ENCODE measurements at places on chromosomes 16 and 17. TPM values are rescaled to one million over a fixed set of nuclear protein-coding genes. Genes with fewer than 3 reads are reported as not detected.

GRCh38 chr17:7056386-7056785 lies 12.5 kb upstream of the SLC16A11 start:
- no peak for DNase-seq

ZNF469 gene
- 3.0 TPM for total RNA-seq

DNA sequence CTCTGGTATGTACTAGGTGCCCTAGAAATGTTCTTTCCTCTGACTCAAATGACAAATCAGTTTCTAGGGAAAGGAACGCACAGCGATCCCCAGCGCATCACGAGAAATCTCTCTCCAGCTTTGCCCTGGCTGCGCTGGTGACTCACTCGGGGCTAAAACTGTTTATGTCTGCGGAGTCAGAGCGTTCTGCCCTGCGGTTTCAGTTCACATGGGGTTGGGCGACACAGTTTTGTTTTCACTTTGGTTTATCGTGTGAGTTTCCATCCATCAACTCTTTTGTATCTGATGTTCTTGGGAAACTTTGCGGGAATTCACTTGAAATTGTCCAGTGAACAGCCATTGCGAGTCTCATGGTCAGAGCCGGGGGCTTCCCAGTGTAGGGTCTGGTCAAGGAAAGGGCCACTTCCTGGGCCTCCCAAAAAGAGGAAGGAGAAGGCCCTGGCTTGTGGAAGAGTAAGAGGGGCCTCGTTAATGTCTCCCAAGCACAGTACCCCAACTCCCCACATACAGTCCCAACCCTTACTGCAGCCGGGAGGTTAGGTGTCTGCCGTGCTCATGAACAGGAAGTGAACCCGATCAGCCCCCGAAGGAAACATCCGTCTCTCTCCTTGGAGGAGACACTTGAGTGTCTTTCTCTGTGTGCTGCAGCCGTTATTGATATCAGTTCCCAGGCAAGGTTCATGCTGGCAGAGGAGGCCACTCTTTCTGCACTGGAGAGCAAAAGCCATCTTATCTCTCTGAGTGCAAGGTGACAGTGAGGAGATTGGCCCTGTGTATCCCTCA lies 643.2 kb downstream of the WWOX start:
- peak; percentile 26 for DNase-seq

GRCh38 chr17:76657505-76658241 lies 14.1 kb upstream of the ST6GALNAC1 start:
- no peak for DNase-seq

CCDC200 gene
- total RNA-seq: not detected

SLC5A10 gene
- not detected for total RNA-seq

PPP1R27 gene
- not detected for total RNA-seq

DNA sequence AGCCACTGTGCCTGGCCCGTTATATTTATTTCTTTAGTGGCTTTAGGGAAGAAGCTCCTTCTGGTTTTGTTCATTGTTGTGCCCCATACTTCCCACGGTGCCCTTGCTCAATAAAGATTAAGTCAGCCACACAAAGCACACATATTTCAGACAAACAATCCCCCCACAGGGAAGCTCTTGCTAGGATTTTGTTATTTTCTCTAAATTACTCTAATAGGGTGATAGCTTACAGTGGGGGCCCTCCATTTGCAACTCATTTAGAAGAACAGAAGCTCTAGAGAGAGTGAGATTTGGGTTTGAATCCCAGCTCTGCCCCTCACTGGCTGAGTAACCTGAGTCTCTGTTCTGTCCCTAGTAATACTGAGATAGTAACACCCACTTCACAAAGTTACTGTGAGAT lies 499.9 kb downstream of the GRIN2A start:
- DNase-seq: no peak

DNA sequence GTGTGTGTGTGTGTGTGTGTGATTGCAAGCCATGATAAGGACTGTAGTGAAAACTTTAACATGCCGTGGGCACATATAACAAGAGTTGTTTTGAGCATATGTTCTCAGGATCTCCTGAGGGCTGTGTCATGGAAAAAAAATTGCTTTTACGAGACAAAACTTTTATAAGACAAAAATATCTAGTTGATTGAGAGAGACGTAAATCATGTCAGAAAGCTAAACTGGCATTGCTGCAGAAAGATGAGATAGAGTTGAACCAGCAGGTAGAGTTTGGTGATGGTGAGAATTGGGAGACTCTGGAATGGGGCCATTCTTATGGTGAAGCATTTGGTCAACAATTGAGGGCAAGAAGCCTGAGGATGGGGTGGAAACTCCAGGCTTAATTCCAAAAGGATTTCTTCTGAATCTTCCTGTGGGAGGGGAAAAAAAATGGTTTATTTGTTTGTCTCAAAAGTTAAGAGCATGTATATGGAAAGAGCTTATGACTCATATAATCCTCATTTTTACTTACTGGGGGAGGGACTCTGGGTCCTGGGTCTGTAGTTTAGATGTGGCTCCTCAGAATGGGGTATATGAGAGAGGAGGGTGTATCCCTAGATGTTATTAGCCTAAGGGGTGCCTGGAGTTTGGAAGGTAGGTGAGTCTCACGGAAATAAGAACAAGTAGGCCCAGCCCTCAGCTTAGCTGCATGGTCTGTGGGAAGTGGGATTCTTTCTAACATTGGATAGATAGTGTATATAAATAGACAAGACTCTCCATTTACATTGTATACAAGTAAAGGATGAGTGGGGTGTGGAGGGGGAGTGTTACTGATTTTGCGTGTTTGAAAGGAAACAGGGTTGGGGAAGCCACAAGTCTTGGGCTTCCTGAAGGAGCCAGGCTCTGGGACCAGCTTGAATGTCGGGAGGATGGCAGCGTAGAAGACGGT lies 7.1 kb downstream of the MINK1 start:
- no peak for DNase-seq

KRTAP16-1 gene
- not detected for total RNA-seq

DNA sequence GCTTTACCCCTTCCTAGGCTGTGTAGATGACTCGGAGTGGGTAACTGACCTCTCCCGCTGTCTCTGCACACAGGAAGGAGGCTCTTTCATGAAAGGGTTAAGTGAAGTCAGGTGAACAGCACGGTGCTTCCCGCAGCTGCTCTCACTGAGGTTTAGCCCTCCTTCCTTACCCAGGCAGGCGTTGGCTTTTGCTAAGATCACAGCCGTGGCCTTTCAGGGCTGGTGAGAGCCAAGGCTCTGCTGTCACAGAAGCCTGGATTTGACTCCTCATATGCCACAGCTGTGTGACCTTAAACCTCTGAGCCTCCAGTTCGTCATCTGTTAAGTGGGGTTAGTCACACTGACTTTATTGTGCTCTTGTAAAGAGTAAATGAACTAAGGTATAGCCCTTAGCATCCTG lies 90.9 kb upstream of the PLCG2 start:
- DNase-seq: no peak

PABPN1L gene
- total RNA-seq: not detected

- DNase-seq: no peak
Measured at GRCh38 chr16:89730610-89731234, 9.4 kb downstream of the ZNF276 start.

CA5A gene
- not detected for total RNA-seq

RNF43 gene
- 0.53 TPM for total RNA-seq

DNA sequence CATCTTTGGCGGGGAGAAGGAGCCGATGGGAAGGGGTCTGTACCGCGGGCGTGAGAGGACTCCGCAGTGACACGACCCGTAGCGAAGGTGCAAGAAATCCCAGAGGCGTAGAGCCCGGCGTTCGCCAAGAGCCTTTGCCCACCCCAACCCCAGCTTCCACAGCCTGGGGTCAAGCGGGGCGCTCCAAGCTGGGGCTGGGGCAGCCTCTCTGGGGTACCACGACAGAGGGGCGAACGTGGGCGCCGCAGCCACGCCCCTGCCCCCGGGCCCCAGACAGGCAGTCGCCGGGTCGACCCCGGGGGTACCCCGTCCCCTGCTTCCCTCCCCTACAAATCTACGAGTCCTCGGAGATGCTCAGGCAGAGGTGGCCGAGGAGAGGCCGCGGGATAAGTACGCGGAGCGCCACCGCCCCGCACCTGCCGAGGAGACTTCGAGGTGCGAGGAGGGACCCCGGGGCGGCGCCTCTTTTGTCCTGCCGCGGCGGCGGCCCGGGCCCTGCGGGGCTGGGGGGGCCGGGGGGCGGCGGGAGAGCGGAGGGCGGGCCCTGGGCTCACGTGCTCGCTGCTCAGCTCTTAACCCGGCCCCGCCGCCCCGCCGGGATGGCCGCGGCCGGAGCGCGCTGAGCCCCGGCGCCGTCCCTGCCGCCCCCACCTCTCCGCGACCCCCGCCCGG lies at the start of gene ADAM11:
Gene ADAM11, plus strand, starts transcription at position 575 of the 672 bp plus-strand sequence. CDS start 212 bp downstream, outside the sequence.
- no peak for DNase-seq

GRCh38 chr16:85448557-85449190 lies 164.4 kb upstream of the GSE1 start:
- no peak for DNase-seq

GRCh38 chr17:1040216-1040600 lies 43.3 kb downstream of the TIMM22 start:
- no peak for DNase-seq

DNA sequence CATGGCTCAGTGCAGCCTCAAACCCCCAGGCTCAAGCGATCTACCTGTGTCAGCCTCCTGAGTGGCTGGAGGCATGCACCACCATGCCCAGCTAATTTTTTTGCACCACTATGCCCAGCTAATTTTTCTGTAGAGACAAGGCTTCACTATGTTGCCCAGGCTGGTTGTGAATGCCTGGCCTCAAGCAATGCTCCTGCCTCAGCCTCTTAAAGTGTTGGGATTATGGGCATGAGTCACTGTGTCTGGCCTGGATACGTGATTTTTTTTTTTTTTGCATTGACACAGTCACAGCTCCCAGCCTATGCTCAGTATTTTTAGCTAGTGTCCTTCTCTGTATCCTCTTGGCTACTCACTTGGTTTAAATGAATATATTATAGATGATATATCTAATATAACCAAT lies 377.0 kb upstream of the TNRC6C start:
- no peak for DNase-seq

GRCh38 chr16:15477802-15478201 lies 43.4 kb downstream of the BMERB1 start:
- no peak for DNase-seq

KRTAP9-9 gene
- not detected for total RNA-seq

CD300LB gene
- not detected for total RNA-seq

DNA sequence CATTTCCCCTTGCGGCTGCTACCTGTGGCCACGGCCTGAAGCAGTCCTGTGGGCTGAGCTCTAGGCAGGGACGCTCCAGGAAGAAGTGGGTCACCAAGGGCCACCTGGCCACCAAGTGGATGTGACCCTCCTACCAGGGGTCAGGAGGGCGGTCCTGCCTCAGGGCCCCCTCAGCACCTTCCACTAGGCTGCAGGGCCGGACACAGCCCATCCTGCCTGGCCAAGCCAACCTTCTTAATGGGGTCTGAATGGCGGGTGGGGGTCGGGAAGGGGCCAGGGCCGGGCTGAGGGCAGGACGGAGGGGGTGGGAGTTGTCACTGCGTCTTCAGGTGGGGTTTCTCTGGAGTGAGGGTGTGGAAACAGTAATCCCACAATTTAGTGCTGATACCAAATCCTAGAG lies 13.2 kb upstream of the MLKL start:
- DNase-seq: no peak

DNA sequence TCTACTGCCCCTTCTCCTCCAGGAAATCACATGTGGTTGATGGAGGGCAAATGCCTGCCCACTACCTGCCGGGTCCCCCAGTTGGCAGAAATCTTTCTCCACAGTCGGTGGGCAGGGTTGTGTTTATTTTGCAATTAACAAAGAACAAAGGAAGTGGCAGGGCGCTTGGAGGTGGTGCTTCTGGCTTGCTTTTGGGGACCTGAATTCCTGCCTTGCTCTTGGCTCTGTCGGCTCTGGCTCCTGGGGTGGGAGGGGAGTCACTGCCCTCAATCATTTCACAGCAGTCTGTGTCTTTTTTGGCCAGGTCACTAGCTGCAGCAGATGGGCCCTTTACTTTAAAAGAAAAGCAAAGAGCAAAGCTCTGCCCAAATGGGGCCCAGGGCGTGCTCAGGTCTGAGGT lies 69.2 kb downstream of the C16orf78 start:
- DNase-seq: no peak

- no peak for DNase-seq
Measured at GRCh38 chr17:2442166-2442565, 41.3 kb upstream of the MNT start.

KRTAP9-2 gene
- not detected for total RNA-seq

SLC2A4 gene
- total RNA-seq: 4.9 TPM

GRCh38 chr16:23227529-23227928 lies 45.0 kb downstream of the SCNN1G start:
- no peak for DNase-seq

GCGR gene
- total RNA-seq: not detected

DNA sequence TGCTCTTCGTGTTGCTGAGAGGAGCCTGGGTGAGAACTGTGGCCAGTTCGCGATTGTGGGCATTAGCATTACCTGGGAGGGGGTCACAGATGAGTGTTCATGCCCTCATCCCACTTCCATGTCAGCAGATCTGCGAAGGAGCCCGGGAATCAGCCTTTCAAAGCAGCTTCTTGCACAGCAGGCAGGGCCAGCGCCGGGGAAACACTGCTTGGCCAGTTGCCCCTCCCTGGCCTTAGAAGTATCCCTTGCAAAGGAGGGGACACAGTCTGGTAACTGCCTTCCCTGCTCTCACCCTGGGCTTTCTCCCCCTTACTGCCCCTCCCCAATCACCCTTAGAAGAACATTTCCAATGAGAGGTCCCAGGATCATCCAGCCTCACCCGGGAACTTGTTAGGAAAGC lies 42.8 kb upstream of the FOXF1 start:
- DNase-seq: no peak

ST6GALNAC1 gene
- total RNA-seq: 3.4 TPM

DNA sequence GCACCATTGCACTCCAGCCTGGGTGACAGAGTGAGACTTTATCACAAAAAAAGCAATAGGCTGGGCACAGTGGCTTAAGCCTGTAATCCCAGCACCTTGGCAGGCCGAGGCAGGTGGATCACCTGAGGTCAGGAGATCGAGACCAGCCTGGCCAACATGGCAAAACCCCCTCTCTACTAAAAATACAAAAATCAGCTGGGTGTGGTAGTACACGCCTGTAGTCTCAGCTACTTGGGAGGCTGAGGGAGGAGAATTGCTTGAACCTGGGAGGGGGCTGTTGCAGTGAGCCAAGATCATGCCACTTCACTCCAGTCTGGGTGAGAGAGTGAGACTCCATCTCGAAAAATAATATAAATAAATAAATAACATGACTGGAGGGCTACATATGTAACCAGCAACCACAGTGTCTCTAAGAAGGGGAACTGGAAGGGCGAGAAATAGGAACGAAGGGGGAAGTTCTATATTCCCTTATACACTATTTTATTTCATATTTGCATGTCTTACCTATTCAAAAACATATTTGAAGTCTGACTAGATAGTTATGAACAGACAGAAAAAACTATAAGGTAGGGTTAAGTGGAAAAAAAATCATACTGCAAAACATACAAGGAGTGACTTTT lies 25.9 kb downstream of the MYH11 start:
- no peak for DNase-seq

GRCh38 chr17:17122781-17123483 lies 80.7 kb downstream of the MPRIP start:
- no peak for DNase-seq

KRT14 gene
- 10.3 TPM for total RNA-seq

All from ascending aorta (tissue), 2 donors.